ENCODE measurements at places on chromosomes 7 and 10.
A peak's percentile ranks its signal among the peaks of the same experiment; 100 is the strongest.

- DNase-seq, result no peak
Observed at GRCh38 chr10:35855155-35855947, 213.3 kb upstream of the FZD8 start.

GRCh38 chr7:151456276-151456675, 16.3 kb upstream of the CRYGN start:
- no peak for DNase-seq

- no peak for DNase-seq
Observed at GRCh38 chr7:30214651-30215137, 69.7 kb upstream of the ZNRF2 start.

DNA sequence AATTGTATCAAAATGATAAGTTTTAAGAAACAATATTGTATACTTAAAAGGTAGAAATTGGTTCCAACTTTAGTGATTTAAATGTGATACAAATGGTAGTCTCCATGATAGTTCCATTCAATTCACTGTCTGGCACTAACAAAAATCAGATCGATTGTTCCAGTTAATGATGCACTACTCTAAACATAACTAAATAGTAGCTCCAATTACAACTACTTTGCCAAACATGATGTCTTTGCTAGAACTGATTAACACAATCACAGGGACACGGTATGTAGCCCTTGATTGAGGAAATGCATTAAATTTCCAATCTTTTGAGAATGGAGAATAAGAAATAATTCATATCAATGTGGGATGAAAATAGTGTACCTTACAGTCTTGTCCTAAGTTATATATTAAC, 962.4 kb upstream of the GHITM start:
- no peak for DNase-seq

- DNase-seq, result peak; percentile 56
Observed at GRCh38 chr10:101123085-101123814, 7.8 kb upstream of the TLX1 start.

DNA sequence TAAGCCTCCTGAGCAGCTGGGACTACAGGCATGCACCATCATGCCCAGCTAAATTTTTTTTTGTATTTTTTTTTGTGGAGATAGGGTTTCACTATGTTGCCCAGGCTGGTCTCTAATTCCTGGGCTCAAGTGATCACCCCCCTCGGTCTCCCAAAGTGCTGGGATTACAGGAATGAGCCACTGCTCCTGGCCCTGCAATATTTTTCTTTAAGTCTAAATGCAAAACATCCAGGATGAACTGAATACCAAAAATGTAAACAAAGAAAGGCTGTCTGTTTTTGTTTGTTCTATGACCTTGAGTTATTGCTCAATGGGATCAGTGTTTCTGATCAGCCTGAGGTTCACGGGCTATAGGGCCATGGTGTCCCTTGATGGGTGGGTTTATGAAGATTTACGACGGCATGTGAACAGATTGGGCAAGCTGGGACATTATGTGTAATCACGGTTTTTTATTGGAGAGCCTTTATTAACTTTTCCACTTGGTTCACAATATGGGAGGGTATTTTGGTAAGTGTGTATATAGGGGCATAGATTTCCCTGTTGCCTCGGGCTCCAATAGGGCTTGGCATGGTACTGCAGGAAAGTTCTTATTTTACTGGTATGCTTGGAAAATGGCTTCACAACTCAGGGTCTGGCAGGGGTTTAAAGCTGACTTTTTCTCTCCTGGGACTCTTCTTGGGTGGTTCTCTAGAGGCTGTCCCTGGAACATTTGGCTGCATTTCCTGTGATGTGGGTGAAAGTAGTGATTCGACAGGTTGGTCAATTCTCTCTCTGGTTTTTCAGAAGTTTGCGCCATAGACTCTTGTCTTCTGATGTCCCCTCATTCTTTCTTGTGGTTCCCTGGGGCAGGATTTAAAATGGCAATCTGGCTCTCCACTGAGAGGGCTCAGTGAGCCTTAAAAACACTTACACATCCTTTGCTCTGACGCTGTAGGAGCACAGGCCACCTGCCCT, 41.6 kb downstream of the MRPS33 start:
- DNase-seq, result no peak

- no peak for DNase-seq
Observed at GRCh38 chr10:62471711-62472110, 97.5 kb downstream of the ZNF365 start.

GRCh38 chr10:133035952-133036351, 51.8 kb upstream of the ADGRA1 start:
- no peak for DNase-seq

DNA sequence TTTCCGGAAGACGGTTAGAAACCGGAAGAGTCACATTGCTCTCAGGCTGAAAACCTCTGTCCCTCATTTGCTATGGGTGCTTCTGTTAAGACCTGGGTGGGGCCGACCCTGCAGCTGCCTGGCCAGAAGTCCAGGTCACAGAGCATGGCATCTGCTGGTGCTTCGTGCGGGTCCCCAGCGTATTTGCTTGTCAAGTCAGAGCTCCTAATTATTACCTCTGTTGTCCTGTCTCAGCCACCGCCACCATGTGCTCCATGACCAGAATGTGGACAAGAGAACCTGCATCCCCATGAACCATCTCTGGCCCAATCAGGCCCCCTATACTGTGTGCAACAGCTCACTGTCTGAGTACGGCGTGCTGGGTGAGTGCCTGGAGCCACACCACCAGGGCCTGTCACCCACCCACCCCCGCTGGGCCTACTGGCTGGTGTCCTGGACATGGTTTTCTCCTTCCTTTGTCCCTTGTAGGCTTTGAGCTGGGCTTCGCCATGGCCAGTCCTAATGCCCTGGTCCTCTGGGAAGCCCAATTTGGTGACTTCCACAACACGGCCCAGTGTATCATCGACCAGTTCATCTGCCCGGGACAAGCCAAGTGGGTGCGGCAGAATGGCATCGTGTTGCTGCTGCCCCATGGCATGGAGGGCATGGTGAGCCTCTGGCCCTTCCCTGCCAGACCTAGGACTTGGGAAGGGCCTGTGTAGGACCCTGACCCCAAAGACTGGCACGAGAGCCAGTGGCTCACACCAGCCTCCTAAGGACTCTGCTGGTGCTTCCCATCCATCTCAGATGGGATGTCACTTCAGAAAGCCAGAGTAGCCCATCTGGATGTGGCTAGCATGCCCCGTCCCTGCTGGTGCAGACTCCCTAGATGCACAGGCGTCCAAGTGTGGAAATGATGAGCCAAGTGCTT, 51.3 kb upstream of the ZMIZ2 start:
- no peak for DNase-seq

- DNase-seq, result no peak
Observed at GRCh38 chr7:92736870-92737269, 99.5 kb downstream of the CDK6 start.

DNA sequence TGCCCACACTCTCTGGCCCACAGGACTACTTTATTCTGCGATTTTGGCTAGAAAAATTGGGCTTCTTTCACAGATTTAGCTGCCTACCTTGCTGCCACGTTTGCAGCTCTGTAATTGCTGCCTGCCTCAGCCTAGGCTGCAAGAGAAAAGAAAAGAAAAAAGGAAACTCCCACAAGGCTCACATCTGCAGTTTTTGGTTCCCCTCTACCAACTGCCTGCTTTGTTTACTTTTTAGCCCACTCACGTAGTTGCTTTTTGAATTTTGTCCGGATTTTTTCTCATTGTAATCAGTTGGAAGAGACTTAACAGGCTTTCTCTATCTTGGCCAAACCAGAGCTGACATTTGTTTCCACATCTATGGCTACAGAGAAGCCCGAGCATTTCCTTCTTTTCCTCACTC, 24.3 kb downstream of the SUN3 start:
- no peak for DNase-seq

DNA sequence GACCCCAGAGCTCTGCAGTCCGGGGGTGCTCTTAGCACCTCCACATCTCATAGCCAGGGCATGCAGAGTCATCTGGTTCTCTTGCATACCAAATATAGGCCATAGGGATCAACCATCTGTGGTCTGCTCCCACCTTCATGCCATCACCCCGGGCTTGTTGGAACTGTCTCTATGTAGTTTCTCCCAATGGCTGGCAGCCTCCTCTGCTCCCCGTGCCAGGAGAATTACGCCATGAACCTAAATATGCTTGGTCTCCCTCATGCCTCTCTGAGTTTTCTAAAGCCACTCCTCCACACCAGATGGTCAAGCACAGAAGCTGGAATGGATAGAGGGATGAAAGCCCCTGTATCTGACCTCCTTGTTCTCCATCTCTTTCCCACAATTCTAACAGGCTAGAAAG, 302.6 kb upstream of the MYO3A start:
- no peak for DNase-seq

GRCh38 chr7:49635800-49636199, 137.6 kb upstream of the VWC2 start:
- DNase-seq, result no peak

DNA sequence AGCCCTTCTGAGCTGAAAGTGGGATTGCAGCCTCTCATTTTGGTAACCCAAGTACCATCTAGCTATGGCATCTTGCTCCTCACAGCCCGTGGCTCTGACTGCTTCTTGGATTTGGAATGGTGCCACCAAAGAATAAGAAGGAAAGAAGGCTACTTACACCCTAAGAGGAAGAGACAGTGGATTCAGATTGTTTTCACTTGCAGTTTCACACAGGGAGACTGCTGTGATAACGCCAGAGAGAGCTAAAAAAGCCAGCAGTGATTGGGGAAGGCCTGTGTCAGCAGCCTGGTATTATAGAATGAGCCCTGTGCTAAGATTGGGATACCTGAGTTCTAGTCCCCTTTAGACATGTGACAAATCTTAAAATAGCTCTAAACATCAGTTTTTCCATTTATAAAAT, 3.6 kb upstream of the LRRC4 start:
- no peak for DNase-seq

DNA sequence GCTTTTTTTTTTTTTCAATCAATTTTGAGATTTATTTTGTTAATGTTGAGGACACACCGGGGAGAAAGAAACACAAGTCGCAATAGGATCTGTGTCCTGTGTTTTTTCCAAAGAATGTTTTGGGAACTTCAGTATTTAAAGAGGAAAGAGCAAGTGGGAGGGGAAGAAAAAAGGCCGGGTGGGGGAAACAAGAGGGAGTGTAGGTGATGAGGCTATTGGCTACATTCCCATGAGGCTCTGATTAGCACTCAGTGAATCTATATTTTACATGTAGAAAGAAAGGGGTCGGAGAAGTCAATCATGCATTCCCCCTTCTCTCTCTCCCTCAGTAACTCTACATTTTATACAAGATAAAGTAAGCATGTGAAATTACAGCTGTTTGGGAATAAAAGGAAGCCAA, 4.1 kb downstream of the ZNF680 start:
- DNase-seq, result no peak

DNA sequence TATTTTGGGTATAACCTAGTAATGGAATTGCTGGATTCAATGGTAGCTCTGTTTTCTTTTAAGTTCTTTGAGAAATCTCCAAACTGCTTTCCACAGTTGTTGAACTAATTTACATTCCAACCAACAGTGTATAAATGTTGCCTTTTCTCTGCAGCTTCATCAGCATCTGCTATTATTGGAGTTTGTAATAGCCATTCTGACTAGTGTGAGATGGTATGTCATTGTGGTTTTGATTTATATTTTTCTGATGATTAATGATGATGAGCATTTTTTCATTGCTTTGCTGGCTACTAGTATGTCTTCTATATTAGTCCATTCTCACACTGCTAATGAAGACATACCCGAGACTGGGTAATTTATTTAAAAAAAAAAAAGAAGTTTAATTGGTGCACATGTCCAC, 248.6 kb upstream of the MAGI2 start:
- no peak for DNase-seq

- no peak for DNase-seq
Observed at GRCh38 chr7:78499971-78500370, 701.4 kb downstream of the PHTF2 start.

- DNase-seq, result no peak
Observed at GRCh38 chr10:43403911-43404703, 4.9 kb downstream of the HNRNPF start.

- peak; percentile 19 for DNase-seq
Observed at GRCh38 chr7:100681491-100682227, 8.1 kb downstream of the GNB2 start.

Data from iPS-NIHi11 (cell line).